ENCODE measurements at places on chromosomes 2 and 18.

- no peak for DNase-seq
Measured at GRCh38 chr18:9422816-9423519, 52.3 kb upstream of the RALBP1 start.

- DNase-seq = no peak
Measured at GRCh38 chr2:88642278-88642677, 15.0 kb upstream of the EIF2AK3 start.

GRCh38 chr2:28062867-28063266 is 172.3 kb downstream of the BABAM2 start:
- DNase-seq = no peak

GRCh38 chr2:189024901-189025618 is 50.9 kb downstream of the COL3A1 start:
- no peak for DNase-seq

DNA sequence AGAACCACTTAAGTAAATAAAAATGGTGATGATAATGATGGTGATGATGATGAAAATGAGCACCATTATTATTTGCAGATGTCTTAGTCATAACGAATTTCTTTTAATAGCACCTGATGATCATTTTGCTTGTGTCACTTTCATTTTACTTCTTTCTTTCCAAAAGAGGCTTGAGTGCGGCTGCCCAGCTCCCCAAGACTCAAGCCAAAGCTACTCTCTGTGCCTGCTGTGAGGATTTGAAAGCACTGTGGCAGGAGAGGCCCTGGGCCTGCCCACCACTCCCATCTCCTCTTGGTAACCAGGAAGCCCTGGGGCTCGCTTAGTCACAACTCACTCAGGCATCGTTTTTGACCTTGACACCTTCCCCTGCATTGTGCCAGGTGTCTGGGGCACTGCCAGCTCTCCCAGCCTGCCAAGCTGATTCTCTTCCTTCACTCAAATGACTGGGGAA is 41.2 kb downstream of the RPL37A start:
- DNase-seq = peak; percentile 50

DNA sequence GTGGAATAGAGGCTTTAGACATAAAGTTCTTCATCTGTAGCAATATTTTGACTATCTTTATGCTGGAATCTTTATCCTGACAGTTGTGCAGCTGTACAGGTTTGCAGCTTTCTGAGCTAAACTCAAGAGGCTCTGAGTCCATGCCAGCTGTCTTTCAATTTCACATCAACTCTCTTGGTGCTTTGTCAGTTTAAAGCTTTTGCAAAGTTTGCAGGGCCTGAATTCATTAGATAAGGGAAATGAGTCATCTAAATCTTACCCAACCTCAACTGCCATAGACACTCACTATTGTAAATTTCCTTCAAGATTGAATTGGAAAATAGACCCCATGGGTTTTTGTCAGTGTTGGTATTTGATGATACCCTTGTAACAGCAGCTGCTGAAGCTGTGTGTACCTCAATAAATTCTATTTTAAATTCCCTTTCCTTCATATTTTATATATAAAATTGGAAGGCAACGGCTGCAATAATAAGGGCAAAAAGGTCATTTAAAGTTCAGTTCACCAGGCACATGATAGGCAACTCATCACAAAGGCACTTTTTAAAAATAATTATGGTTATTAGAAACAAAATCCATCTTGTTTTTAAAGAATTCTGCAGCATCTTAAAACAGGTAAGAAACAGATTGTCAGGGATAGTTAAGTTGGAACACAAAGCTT is 169.9 kb upstream of the SLC39A10 start:
- peak; percentile 90 for DNase-seq

DNA sequence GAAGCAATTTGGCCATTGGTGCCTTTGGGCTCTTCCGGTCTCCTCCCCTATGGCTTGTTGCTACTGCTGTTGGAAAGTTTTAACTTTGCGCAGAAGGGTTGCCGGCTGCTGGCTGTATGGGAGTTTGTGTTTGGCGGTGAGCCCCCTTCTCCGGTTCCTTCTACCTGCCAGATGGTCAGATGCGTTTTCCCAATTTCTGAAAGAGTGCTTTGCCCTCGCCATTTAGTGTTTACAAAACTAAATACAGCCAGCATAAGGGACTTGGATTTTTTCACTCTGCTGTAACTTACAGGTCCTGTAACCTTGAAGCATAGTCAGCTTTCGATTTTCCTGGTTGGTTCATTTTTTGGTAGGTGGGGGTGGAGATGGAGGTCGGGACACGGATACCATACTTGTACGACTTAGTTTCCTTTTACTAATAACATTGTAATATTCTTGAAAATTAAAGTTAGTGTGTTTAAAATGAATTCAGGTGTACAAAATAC is 604 bp downstream of the COQ10B start:
- DNase-seq = no peak

GRCh38 chr2:100197631-100198153 is 55.3 kb upstream of the AFF3 start:
- no peak for DNase-seq

DNA sequence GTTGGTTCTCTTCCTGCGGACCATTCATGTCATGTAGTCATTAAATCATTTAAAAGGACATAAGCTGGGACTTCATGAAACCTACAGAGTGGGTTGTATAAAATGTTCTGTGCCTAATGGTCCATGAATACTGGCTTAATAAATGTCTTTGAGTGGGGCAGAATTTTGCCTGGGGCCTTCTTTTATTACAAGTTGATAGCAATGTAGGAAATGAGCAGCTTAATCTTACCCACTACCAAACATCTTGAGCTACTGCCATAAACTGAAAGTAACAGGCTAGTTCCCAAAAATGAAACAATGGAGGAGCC is 130.9 kb downstream of the TMEM17 start:
- no peak for DNase-seq

GRCh38 chr2:110931648-110932047 is 189.1 kb upstream of the BCL2L11 start:
- peak; percentile 72 for DNase-seq

DNA sequence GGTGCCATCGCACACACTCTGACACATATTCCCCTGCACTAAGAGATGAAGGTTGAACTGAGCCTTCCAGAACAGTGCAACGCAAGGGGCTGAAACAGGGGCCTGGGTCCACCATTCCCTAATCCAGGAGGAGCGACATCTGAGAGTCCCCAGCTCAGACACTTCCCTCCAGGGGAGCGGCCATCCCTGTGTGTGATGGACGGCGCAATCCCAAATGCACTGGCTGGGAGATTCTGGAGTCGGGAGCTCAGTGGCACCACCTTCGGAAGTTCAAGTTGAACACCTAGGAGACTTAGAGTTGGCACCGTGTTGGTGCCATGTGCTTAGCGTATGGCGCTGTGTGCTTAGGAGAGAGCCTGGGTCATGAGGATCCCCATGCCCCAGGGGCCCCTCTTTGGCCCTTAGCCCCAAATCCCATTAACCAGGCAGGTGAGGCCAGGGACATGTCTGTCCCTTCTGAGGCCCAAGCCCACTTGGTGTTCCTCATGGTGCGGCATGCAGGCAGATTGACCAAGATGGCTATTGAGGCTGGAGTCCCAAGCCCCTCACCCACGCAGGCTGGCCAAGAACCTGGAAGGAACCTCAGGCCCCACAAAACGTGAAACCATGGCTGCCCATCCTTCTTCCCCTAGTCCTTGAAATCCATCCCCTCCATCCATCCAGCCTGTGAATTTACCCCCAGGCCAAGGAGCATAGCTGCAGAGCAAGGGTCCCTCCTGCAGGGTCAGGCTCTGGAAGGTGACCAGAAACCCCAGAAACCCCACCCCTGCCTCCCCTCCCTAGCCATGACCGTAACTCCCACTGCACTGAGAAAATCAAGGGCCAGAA is 114.1 kb upstream of the OTOS start:
- no peak for DNase-seq
